ENCODE measurements at places on chromosomes 1 and 21.

GRCh38 chr1:15595809-15596617 is 11.2 kb upstream of the AGMAT start:
- DNase-seq = no peak

- no peak for DNase-seq
Observed at GRCh38 chr1:190560161-190560681, 82.6 kb upstream of the BRINP3 start.

GRCh38 chr1:17976854-17977253 is 130.7 kb upstream of the IGSF21 start:
- DNase-seq = no peak

- no peak for DNase-seq
Observed at GRCh38 chr1:192631749-192632148, 4.2 kb upstream of the RGS13 start.

GRCh38 chr1:52348704-52349300 is 17.2 kb downstream of the CC2D1B start:
- DNase-seq = peak; percentile 29

GRCh38 chr1:1063261-1063944 is 10.7 kb downstream of the RNF223 start:
- no peak for DNase-seq

GRCh38 chr1:91559838-91560565 is 59.4 kb downstream of the CDC7 start:
- no peak for DNase-seq

- DNase-seq = no peak
Observed at GRCh38 chr1:74504933-74505512, 7.4 kb downstream of the LRRC53 start.

- peak; percentile 71 for DNase-seq
Observed at GRCh38 chr1:205047764-205048231, 4.8 kb downstream of the CNTN2 start.

- DNase-seq = no peak
Observed at GRCh38 chr1:54378874-54379554, 27.2 kb downstream of the SSBP3 start.

DNA sequence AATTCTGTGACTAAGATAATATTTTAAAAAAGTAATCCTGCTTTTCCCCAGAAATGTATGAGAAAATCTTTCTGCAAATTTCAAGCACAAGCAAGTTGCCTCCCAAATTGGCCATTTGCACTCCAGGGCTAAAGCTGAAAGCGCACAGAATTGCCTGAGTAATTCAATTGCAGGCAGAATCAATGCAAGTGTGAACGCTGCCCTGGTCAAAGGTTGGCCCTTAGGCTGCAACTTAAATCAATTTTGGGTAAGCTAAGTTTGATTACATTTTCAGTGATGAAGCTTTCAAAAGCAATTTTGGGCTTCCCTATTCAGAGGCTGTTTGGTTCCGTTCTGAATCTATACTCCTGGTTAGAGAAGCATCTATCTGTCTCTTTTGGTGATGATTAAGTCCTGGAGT is 501.8 kb upstream of the ZRANB2 start:
- DNase-seq = no peak

GRCh38 chr21:44657635-44658540 is at the start of gene KRTAP12-3:
Gene KRTAP12-3, plus strand, starts transcription at chr21:44657932. Its CDS starts 48 bp downstream, at chr21:44657980.
- DNase-seq = no peak

GRCh38 chr1:15765495-15766194 is 7.0 kb downstream of the FBLIM1 start:
- DNase-seq = no peak

GRCh38 chr1:91550961-91551360 is 50.3 kb downstream of the CDC7 start:
- no peak for DNase-seq

DNA sequence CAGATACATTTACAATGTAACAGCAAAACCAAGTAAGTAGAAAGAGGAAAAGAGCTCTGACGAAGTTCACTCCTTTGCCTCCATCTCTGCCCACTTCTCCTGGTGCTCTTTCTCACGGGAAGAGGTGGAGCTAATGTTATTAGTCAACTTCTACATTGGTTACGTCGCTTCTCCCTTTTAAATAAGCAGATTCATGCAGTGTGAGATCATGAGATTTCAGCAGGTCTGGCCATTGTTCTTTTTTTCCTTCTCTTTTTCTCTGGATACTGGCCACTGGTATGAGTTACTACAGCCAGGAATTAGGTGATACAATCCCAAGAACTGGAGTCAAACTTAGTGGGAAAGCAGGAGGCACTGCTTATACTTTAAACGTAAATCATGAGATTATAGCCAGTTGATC is 207.1 kb downstream of the AKT3 start:
- DNase-seq = no peak
